SK-N-SH treated with all-trans-retinoic acid at 6 μM for 48 hours (cell line): ENCODE measurements at places on chromosomes 11 and 22.

GRCh38 chr22:26267856-26268255 is 98.6 kb downstream of the SEZ6L start:
- no peak for ATAC-seq

DNA sequence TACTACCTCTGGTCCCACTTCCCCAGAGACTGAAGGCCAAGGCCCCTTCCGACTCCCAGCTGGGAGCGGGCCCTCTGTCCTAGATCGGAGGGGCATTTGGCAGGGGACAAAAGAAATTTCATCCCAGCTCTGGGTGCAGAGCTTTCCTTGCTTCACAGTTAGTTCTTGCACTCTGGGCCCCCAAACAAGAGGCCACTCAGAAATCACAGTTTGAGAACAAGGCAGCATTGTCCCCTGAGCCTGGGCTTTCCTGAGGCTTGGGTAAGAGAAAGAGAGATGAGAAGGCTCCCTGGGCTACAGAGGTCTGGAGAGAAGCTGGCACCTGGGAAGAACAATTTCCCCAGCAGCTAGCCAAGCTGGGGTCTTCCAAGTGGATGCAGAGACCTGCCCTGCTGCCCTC is 71.8 kb upstream of the NCAM1 start:
- ATAC-seq: no peak

DNA sequence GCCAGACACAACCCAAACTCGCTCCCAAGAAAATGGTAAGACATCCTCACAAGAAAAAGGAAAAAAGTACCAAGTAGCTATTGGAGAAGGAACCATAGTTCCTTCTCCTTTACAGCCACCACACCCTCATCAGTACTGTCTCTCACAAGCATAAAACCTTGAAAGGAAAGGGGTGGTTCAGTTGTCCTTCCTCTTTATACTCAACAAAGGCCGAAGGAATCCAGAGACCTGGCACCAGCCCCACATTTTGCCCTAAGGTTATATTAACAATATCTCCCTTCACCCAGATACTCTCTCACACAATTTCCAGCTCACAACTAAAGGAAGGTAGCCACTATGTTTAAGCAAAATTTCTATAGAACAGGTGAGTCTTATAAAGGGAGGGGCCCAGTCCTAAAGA is 8.5 kb downstream of the FHIP1B start:
- ATAC-seq: no peak

DNA sequence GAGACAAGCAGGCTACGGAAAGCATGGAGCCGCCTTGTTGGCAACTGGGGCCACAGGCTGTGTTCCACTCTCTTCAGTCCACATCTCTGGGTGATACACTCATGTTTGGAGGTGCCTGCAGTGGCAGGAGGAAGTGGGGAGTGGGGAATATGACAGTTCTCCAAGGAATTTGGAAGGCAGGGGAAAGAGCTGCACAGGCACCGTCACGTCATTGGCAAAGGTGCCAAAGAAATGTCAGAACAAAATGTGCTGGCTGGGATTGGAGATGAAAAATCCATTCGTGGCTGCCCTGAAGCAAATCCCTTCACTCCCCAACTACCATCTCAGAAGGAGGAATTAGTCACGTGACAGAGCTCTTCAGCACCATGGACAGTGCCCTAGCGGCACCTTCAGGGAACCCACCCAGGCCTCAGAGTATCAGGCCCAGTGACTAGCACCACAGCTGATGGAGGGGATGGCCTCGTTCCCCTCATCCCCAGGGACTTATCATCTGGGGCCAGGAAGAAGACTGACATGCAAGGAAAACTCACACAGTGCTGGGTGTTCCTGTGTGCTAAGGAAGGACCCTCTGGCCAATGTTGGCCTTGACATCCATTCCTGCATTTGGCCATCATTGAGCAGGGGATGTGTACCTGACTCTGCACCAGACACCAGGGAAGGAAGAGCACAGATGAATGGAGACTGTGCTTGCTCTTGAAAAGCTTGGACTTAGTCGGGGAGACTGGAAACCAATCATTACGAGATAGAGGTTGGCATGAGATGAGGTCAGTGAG is 48.5 kb upstream of the PRDM11 start:
- ATAC-seq: no peak

DNA sequence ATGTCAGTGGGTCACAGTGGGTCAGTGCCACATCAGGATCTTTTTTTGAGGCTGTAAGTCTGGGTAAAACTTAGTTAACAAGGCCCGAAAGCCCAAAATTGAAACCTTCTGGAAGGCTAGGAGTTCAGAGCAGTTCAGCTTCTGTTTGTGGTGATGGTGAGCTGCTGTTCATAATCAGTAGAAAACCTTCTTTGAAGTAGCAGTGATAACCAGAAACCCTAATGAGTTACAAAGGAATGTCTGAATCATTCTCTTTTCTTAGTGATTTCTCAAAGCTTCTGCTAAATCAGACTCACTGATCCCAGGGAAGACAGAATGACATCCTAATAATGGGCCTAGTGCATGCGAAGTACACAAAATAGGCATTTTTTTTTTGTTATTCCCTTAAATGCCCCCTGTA is 124.7 kb downstream of the PARVA start:
- peak; percentile 36 for ATAC-seq

- ATAC-seq: no peak
Observed at GRCh38 chr11:121455115-121455514, 2.3 kb upstream of the SORL1-AS1 start.

DNA sequence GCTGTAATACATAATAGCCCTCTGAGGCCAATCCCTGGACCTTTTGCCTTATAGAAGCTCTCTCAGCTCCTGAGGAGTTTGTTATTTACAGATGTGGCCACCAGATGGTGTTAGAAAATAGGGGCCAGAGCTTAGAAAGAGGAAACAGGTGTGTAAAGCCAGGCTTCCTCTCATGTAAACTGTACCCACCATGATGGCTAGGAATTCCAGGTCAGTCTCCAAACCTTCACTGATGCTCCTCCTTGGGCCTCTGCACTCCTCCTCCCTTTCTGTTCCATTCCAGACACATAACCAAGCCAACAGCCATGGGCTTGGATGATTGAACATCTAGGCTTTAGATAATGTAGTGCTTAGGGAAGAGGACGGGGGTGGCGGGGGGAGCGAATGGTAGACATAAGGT is 39.7 kb downstream of the USP35 start:
- ATAC-seq: peak; percentile 79

- ATAC-seq: no peak
Observed at GRCh38 chr22:28017558-28017820, 98.4 kb upstream of the PITPNB start.

DNA sequence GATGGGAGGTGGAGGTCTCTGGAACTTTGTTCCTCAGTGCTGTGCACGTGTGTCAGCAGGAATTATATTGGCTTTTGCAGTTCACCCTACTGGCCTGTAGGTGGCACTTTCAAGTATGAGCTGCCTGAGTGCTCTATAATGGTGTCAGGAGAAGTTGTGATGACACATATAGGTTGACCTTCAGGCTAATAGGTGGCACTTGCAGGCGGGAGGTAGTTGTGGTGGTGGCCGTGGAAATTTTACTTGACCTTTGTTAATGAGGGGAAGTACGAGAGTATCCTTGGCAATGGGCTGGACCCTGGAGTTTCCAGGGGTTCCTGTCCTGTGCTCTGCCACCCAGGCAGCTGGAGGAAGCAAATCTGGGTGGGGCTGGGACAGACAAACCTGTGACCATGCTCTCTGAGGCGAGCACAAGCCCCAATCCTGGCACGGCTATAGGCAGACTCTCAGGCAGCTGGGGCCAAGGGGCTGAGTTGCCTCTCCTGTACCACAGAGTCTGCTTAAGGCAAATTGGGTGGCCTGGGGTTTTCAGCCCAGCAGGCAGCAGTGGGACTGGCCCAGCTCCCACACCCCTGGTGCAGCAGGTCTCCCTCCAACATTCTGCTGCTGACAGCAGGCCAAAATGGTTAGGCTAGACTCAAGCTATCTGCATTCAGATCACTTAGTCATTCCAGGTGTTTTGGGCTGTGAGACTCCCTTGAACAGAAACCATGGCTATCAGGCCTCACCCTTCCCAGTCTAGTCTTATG is 147.5 kb upstream of the CTSC start:
- ATAC-seq: peak; percentile 69
